ENCODE measurements at places on chromosomes 12 and 14.

DNA sequence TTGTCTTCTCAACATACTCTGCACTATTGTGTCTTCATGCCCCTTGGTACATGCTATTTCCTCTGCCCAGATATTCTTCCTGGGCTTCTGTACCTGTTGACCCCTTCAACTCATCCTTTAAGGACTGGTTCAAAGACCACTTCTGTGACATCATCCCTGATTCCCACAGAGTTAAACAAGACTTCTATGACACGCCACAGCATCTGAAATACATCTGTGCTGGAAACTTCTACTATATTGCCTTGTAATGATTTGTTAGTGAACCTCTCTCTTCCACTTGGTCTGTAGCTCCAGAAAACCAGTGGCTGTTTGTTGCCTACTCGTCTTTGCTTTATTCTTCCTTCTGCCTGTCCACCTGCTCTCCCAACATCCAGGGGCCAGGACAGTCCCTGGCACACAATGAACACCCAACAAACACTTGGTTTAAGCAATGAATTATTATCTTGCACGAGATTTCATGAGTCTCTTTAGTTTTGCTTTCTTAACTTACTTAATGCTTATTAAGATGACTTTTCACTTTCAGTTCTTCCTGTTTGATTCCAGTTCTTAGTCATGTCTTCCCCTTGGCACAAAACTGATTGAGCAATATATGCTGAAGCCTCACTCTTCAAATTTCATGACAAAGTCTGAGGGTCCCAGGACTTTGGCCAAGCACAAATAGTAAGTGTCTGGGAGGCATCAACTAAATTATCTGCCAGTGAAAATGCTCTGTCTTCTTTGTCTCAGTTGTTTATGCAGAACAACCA is 485.9 kb downstream of the APAF1 start:
- DNase-seq: no peak

DNA sequence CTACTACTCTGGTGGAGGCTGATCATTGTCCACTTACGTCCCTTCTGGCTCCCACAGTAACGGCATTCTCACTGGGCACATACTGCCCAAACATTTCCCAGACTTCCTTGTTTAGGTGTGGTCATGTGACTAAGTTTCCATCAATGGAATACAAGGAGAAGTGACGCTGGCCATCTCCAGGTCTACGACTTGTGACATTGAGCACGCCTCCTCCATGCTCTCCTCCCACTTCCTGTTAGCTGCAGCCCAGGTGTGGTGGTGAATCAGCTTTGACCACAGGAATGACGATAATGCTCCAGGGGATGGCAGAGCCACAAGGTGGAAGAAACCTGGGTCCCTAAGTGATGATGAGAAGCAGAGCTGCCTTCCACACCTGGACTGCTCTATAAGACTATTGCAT is 6.0 kb upstream of the SLC24A4 start:
- DNase-seq: no peak

DNA sequence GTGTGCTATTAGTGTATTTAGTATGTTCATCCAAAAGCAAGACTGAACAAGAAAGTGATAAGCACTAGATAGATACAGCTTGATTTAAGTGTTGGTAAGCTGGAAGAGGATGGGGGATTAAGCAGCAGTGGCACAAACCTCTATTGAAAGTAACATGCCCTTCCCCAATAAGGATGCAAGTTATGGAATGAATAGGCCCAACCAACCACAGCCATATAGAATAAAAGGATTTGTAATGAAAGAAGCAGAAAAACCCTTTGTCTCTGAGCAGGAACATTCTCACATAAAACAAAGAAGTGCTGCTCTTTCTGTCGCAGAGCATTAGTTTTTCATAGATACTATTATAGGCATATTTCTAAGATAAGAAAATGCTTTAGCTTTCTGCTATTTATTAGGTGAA is 310.7 kb downstream of the IPO8 start:
- DNase-seq: no peak

DNA sequence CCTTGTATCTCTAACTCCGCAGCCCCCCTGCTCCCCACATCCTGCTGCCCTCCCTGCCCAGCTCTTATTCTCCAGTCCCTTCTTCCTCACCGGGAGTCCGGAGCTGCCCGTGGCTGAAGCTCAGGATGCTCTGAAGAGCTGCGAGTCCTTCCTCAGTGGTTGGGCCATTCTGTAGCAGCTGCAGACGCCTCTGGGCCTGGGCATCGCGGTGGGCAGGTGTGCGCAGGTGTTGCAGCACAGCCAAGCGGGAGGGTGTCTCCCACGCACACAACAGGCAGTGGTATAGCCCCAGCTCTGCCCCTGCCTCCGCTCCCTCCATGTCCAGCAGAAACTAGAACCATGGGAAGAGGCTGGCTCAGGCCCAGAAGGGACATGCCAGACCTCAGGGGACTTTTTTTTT is 20.2 kb downstream of the ZFHX2 start:
- no peak for DNase-seq

DNA sequence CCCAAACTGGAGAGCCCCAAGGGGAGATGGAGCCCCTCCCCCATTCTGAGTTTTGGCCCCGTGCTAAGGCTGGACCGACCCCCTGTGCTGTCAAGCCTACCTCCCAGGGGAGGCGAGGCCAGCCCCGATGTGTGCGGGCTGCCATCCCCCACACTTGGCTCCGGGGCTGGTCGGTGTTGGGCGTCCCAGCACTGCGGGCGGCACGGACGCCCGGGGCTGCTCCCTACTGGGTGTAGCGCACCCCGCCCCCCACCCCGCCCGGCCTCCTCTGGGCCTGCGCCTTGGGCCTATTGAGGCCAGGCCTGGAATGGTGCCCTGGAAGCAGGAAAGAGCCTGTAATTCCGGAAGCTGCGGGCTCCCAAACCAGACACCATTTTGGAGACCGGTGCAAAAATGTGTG is 2.6 kb downstream of the DCAF4 start:
- no peak for DNase-seq

GRCh38 chr14:71890541-71890940 is 41.7 kb upstream of the RGS6 start:
- no peak for DNase-seq

DNA sequence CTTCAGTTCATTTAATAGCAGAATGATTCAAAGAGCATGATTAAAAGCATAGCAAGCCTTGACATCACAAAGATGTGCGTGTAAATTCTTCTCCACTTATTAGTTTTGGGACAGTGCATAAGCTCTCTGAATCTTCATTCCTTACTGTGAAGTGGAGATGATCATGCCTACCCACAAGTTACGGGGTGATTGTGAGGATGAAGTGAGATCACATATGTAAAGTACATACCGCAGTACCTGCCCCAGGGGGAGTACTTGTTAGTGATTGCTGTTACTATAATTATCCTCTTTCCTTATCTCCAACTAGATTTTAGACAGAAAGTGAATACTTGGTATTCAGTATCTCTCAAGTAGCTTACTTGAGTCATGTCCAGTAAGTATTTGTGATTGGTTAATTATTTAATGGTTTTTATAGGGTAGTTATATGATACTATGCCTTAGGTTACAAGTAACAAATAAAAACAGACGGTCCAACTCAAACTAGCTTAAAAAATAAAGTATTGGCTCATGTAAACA is 6.0 kb downstream of the RAD9B start:
- DNase-seq: no peak

DNA sequence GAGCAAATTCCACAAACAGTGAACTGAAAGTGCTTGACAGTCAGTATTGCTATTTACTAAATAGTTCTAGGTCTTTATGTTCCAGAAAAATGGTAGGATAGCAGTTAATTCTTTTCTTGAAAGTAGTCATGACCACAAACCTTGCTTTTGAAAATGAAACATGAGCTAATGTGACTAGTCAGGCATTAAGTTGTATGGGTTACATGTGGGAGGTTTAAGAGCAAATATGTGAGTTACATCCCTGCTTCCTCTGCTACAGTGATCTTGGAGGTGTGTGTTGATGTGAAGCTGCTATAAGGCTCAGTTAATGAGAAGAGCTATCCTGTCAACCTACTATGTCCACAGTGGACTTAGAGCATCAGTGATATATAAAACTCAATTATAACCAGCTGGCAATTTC is 741.6 kb downstream of the FSCB start:
- DNase-seq: no peak

DNA sequence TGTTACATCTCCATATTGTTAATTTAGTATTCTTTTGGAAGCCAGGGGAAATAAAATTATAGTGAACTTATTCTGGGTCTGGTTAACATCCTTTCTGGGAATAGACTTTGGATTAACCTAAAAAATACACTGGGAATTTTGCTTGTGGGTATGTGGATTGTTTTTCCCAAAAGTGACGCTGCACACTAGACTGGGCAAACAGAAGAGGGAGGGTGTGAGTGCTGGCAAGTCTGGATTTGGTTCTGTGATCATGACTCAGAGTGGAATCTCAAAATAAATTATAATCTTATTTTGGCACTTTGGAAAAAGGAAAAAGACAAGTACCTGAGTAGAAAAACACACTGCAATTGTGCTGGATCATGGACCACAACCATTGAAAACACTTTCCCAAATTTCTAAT is 15.2 kb upstream of the LUM start:
- DNase-seq: no peak

GRCh38 chr14:35140718-35141581 is 18.6 kb downstream of the PRORP start:
- DNase-seq: no peak

DNA sequence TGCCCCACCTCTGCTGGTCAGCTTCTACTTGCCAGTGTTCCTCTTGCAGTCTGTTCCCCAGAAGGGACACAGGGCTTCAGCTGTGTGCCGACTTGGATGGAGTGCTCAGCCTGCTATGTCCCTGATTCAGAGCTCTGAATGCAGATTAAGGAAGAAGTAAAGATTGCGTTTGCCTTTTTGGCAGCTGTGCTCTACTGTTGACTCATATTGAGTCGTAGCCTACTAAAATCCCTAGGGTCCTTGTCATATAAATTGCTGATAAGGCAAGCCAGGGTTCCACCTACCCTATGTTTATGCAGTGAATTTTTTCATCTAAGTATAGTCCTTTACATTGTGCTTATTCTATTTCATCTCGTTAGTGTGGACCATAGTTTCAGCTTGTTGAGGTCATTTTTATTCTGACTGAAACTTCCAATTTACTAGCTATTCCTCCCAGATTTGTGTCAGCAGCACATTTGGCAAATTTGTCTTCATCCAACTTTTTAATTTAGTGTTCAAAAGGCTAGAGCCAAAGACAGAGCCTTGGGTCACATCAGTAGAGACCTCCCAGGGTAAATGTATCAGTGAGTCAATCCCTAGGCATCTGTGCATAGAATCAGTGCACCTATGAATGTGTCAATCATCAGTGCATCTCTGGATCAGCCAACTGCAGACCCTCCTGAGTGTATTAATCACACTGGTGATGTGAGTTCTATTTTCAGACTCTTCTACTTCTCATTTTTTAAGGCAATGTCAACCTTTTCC is 31.9 kb downstream of the CACNA1C start:
- no peak for DNase-seq

GRCh38 chr12:119292893-119293630 is 41.5 kb upstream of the CCDC60 start:
- DNase-seq: no peak

DNA sequence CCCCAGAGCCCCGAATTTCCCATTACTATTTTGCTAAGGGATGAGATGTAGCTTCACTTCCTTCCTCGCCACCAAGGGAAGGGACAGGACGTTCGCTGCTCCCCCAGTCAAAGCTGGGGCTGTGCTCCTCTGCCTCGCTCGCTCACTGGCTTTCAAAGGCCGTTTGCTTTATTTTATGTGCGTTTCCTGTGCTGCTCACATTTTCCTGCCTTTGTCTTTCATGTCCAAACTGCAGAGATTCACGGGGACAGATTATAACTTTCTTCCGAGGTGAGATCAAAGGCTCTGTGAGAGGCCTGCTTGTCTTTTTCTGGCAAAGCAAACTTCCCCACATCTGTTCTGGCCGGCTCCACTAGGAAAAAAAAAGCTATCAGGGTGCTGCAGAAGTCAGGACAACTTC is 76.0 kb upstream of the FZD10 start:
- DNase-seq: no peak

- no peak for DNase-seq
Observed at GRCh38 chr14:64363265-64363846, 24.8 kb upstream of the MTHFD1 start.

GRCh38 chr14:23443881-23444280 is 8.4 kb upstream of the MYH7 start:
- no peak for DNase-seq

GRCh38 chr12:1069846-1070245 is 78.8 kb downstream of the ERC1 start:
- no peak for DNase-seq

GRCh38 chr12:55044135-55044534 is 24.4 kb downstream of the NEUROD4 start:
- no peak for DNase-seq

GRCh38 chr14:91303091-91303923 is 58.8 kb upstream of the GPR68 start:
- DNase-seq: peak; percentile 36

DNA sequence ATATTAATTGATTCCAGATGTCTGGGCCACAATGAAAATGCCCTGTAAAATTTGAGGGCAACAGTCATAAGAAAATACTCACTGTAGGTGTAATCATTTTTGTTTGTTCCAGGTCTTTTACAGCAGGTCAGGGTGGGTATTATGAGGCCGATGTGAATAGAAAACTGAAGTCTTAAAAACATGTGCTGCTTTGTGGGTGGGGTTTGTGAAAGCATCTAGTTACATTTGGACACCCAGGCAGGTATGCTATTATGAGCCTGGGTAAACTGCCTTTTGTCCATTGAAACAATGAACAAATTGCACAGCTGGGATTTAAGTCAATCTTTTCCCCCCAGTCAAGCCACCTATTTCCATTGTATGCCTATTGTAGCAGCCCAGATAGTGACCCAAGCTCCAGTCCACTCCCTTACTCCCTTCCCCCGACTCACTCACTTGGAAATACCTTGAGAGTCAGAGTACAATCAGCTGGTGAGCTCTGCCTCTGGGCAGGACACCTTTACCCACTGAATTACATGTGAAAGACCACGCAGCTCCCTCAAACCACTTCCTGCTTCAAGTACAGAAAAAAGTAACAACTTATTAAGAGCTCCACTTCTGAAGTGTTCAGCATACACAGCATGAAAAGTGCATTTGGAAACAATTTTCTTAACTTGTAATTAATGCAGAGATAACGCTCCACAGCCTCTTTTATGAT is 1.8 kb downstream of the IGF1 start:
- no peak for DNase-seq

GRCh38 chr12:124434354-124434753 is 133.1 kb downstream of the NCOR2 start:
- no peak for DNase-seq

- no peak for DNase-seq
Observed at GRCh38 chr14:34107441-34107840, 156.6 kb upstream of the EGLN3 start.

GRCh38 chr14:54742492-54743350 is 159.9 kb downstream of the GCH1 start:
- no peak for DNase-seq
